ENCODE measurements at places on chromosomes 1 and 21. TPM values are rescaled to one million over a fixed set of nuclear protein-coding genes. Genes with fewer than 3 reads are reported as not detected.
A peak's percentile ranks its signal among the peaks of the same experiment; 100 is the strongest.

DNA sequence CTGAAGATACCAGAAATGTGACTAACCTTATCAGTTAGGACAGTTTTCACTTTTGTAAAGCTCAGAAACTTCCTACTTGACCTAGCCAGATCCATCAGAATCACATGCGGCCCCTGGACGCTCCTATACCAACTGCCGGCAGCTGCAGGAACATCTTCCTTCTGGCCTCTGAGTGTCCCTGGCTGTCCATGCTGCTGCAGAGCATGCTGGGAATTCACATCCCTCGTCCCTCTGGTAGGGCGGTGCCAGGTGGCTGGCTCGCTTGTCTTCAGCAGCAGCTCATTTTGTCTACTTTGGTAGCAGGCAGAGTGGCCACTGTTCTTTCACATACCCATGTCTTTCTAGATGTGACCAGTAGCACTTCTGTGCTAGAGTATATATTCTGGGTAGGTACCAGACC, 34.4 kb downstream of the HHAT start:
- DNase-seq: no peak

Gene TIPRL
- 41.1 TPM for total RNA-seq

Gene DNAJC8
- 51.7 TPM for total RNA-seq

Gene RAB42
- total RNA-seq: 2.8 TPM

DNA sequence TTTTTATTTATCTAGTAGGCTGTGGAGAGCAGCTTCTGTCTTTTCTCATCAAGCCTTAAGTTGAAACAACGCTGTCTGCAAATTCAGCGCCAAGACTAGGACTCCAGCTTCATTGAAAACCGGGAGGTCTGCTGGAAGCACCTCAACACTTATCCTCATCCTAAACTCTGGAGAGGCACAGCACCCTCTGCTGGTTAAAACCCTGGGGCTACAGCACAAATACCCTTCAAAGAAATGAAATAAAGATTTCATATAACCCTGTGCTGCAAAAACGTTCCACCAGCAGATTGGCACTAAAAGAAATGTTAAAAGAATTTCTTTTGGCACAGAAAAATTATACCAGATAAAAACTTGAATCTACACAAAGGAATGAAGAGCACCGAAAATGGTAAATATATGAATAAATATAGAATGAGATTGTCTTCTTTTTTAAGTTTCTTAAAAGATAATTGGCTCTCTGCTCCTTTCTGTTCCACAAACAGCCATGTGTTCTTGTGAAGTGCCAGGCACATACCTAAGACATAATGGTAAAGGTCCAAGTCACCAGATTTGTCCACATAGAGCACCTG, 227.7 kb upstream of the SAMSN1 start:
- peak; percentile 66 for DNase-seq

DNA sequence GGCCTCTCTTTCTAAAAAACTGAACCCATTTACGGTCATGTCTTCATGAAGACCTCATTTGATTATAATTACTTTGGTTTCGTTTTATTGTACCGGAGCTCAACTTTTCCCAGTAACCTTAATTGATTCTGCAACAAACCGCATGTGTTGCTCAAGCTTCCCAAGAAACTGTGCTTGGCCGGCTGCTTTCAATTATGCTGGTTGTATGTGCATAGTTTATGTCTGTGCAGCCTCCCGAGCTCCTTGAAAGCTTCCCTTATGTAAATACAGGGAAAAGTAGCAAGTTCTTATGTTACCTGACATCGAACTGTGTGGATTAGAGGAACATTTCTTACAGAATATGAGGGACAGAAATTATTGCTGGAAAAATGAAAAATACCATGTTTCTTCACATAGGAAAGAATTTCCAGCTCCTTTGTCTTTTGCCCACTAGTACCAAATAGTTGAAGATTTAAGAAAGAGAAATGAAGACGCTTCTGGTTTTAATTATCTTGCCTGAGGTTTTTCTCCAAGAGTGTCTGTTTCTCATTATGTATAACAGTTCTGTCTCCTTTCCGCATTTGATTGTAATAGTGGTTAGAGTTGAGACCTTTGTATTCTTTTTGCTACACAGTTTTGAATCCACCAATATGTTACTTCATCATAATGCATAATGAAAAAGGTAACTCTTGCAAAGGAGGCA, 2.1 kb downstream of the VCAM1 start:
- DNase-seq: peak; percentile 39

DNA sequence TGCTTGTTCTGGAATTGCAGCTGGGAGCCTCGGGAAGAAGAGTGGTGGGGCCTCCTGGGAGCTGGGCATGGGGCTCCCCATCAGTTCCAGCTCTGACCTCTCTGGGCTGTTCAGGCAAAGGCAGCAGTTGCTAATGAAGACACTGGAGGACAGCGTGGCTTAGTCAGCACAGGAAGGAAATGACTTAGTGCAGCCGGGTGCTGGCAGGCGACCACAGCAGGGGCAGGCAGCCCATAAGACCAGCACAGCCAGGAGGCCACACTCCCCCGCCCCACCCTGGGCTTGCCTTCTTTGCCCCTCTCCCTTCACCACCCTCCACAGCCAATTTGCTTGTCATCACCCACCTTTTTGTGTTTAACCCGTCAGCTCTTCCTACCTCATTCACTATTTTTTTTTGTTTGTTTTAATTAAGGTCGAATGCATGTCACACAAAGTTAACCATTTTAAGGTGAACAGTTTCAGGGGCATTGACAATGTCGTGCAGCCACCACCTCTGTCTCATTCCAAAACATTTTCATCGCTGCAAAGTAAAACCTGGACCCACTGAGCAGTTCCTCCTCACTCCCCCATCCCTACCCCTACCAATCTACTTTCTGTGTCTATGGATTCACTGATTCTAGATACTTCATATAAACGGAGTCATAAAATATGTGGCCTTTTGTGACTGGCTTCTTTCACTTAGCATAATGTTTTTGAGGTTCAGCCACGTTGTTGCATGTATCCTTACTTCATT, 10.9 kb downstream of the OLIG2 start:
- DNase-seq: peak; percentile 32

DNA sequence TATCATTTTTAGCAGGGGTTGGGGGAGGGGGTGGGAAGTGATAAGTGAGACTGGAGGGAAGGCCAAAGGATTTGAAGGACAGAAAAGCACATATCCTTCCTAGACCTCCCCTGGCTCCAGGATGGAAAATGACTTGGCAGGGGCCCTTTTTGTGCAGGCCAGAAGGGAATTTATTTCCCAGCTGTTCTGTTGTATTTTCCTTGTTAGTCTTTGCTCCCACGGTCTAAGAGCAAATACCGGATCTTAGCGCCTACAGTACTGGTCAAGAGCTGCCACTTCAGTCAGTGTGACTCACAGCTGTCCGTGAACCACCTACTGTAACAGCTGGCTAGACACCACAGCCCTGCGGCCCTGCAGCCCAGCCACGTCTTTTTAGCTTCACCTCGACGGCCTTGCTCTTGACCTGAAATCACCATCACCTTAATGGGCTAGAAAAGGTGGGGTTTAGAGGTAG, 51.0 kb upstream of the ERRFI1 start:
- DNase-seq: peak; percentile 71

DNA sequence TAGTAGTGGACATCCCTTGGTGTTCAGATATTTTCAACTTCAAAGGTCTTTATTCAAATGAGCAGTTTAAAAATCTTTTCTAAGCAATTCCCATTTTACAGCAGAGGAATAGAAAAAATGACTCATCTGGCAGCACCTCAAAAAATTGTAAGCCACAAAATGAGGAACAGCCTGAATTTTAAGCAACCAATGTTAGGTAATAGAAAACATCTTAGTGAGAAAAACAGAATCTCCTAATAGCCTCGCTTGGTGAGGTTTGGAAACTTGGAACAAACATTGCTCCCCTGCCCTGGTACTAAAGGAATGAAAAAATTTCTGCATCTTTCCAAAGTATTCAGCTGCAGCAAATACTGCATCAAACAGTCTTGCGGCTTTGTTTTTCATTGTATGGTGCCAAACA, 264.4 kb downstream of the NTNG1 start:
- DNase-seq: no peak

DNA sequence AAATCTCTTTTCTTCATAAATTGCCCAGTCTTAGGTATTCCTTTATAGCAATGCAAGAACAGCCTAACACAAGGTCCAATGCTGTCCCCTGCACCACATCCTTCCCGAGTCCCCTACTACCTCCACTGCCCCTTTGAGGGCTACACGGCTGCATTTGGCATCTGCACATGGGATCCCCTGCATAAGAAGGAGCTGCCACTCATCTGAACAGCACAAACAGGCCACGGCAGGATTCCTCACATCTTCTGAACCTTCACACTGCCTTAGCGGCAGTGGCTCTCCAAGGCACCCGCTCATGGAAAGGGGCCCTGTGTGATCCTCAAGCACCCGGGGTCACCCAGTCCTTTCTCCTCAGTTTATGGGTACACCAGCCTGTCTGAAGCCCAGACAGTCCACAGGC, 29.2 kb upstream of the BACE2 start:
- no peak for DNase-seq

Gene AADACL3
- not detected for total RNA-seq

DNA sequence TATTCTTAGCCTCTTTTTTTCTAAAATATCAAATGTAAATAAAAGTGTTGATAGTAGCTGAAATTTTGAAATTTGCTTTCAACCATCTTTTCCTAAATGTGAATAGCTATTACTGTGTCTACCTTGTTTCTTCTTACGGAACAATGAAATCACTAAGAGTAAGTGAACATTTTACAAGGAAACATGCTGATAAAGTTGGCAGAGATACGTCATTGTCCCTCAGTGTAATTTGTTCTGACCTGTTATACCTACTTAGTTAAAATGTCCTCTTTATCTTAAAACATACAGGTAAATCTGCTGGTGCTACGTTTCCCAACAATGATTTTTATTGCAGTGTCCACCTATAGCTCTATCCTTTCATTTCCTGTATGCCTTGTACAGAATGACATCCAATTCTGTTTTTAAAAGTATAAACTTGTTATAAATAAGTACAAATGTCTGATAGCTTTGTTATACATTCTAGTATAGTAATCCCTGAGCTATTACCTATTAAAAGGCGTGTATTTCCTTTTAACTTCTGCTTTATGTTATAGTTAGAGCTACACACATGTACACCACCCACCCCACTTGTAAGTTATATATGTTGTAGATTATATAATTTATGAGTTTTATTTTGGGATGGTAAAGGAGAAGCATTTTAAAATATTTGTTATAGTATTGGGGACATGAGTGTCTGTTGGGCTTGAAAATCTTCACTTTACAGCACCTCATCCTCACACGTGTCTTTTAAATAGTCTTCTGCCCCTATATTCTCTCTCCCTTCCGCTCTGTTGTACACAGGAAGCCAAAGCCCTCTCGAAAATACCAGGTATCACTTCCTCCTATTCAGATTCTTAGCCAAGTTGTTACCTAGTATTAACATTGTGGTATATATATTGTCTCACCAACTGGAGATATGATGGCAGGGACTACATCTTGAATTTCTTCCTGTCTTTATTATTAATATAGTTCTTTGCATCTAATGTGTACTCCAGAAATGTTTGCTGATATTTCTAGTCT, 25.2 kb downstream of the LAMC1 start:
- no peak for DNase-seq

GRCh38 chr1:6336776-6337622, 56.6 kb downstream of the ACOT7 start:
- DNase-seq: no peak

GRCh38 chr1:90391126-90391525, 326.0 kb downstream of the BARHL2 start:
- no peak for DNase-seq

Gene PLEKHG5
- total RNA-seq: 4.9 TPM

- DNase-seq: peak; percentile 17
These were observed 414.8 kb downstream of the NPHP4 start for GRCh38 chr1:5577255-5578040.

DNA sequence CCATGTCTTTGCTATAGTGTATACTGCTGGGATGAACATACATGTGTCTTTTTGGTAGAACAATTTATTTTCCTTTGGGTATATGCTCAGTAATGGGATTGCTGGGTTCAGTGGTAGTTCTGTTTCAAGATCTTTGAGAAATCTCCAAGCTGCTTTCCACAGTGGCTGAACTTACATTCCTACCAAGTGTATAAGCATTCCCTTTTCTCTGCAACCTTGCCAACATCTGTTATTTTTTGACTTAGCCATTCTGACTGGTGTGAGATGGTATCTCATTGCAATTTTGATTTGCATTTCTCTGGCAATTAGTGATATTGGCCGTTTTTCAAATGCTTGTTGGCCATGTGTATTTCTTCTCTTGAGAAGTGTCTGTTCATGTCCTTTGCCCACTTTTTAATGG, 37.5 kb upstream of the ANGPTL1 start:
- DNase-seq: no peak

DNA sequence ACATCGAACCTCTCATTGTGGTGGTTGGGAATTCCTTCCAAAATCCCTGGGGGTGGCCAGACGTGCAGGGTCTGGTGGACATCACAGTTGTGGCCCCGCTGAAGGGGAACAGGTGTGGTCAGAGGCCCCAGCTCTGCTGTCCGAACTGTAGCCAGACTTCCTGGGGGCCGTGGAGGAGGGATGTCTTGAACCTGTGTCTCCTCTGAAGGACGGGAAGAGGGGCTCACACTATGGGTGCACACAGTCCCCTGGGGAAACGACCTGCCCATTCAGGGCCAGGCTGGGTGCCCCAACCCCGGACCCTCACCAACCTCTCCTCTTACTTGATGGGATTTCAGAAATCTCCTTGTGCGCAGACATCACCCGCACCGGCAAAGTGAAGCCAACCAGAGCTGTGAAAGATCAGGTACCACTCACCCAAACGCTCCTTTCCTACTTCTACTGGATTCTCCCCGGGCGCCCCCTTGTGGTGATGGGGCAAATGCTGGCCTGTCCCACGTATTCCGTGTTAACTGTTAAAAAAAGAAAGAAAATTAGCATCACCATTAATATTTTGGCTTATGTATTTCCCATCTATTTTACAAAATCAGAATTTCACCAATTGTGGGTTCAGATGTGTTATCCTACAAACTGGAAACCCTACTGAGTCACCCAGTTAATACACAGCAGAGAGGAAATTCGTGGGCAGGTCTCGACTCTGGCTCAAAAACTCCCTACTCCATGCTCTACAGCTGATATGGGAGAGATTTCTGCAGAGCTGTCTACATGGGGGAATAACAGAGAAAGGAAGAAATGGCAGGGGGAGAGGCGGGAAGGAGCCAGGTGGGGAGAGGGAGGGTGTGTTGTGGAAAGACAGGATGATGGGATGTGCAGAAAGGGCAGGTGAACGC, 28.1 kb downstream of the PADI4 start:
- peak; percentile 69 for DNase-seq

DNA sequence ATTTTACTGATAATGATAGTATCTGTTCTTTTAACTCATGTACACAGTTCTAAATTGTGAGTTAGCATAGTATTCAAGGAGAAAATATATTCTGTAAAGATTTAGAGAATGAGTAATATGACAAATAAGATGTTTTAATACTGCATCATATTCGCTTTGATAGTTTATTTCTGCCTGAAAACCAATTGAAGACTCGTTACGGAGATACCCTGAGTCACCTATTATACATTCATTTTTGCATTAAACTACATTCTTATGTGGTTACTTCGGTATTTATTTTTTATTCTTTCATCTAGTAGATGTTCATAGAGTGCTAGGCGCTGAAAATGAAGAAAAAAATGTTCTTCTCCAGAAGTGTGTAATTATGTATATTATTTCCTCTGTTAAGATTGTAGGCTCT, 5.3 kb downstream of the UHMK1 start:
- DNase-seq: no peak

GRCh38 chr1:77582905-77583304, 99.6 kb downstream of the ZZZ3 start:
- no peak for DNase-seq

GRCh38 chr1:172275478-172275877, 145.0 kb upstream of the C1orf105 start:
- DNase-seq: peak; percentile 38

Gene VSIG8
- total RNA-seq: 2.5 TPM

Gene ADAMTSL4
- 4.9 TPM for total RNA-seq
